ENCODE measurements at places on chromosomes 2 and 18.

DNA sequence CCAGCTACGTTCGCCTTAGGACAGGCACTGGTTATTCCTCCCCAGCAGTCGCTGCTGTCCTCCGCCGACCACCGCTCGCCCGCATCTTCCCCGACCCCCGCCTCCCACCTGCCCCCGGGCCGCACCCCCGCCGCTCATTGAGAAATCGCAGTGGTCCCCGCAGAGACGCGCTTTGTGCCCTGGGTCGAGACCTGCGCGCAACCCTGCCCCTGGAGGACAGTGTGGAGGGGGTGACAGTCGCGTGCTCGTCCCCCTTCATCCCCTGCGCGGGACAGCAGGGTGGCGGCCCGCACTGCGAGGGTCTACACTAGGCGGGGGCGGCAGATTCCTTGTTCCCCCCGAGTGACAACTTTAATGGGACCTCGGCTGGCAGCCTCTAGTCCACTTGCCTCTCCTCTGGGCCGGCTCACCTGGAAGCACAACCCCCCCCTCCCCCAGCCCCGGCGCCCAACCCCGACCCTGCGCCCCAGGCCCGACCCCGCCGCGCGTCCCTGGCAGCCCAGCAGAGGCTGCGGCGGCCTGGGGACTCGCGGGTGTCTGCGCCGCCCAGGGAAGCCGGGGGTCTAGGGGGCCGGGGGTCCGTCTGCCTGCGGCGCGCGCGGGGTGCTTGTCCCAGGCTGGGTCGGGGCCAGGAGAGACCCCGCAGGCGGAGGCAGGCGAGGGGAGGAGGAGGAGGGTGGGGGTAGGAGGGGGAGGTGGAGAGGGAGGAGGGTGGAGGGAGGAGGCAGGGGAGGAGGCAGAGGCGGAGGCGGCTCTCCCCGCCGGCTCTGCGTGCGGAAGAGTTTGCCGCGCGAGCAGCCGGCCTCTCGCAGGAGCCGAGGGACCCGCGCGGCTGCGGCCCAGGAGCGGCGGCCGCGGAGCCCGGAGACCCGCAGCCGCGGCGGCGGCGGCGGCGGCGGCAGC lies at the start of gene NPAS2:
NPAS2 (plus strand) TSS at position 770 of the 903 bp plus-strand sequence. CDS start 84,616 bp downstream, outside the sequence.
- DNase-seq: no peak

GRCh38 chr2:36589230-36589630 lies 8.7 kb downstream of the FEZ2 start:
- no peak for DNase-seq

DNA sequence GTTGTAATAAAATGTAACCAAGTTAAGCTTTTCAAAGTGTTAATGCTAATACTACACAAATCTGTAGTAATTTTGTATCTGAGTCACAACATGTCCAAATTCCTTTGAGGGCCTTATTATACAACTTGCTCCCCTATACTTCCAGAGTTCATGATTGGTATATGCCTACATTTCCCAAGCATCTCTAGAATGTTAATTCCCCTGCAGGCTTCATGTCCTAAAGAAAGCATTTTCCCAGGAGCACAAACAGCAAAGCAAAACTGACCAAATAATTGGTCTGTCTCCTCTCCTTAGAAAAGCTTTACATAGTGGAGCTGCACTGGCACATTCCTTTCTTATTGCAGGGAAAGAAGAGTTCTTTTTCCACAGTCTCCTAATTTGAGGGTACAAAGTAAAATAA lies 3.7 kb downstream of the ALS2 start:
- DNase-seq: no peak

DNA sequence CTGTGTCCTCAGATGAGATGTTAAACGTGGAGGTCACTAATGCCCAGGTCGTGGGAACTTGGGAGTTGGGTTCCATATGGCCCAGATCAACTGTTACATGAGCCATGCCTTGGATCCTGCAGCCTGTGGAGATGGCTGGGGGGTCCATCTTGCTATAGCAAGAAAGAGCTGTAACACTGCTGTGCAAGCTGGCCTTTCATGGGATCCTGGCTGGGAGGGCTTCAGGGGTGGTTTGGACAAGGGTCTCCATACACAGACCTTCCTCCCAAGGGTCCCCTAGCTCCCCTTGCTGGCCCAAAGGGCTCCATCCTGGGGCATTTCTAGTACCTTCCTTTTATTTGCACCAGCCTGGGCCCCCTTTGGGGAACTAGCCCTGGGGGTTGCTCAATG lies 337.7 kb downstream of the DYSF start:
- no peak for DNase-seq

- no peak for DNase-seq
Observed at GRCh38 chr2:40418614-40419363, 33.1 kb downstream of the SLC8A1 start.

Measured in stimulated activated CD4-positive, alpha-beta T cell treated with anti-CD3 and anti-CD28 coated beads, Interleukin-12 subunit alpha, Interleukin-12 subunit beta, amount 100 ng/mL, for 24 hours (primary cell).